Activated T-cell treated with anti-CD3 and anti-CD28 coated beads for 4 hours (primary cell): ENCODE measurements at places on chromosomes 2 and 18.

DNA sequence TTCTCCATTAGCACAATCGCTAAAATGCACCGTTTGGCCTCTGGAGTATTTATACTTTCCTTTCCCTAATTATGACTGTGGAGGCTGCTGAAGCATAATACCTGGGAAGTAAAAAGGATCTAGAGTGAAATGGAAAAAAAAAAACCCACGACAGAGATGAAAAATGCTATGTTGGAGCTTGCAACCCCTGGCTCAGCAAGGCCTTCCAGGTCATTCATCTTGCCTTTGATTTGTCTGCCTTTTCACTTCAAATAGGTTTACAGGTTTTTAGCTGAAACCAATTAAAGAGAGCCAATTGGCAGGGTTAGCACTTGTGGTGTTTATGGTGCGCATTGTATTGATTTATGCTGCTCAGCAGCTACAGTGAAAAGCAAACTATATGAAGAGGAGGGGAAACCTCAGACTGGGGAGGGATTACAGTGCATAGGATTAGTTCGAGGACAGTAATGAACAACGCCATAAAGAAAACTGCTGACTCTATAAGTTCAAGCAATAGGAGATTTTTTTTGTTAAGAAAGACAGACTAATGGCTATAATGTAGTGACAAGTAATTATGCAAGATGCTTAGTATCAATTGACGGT lies 347.9 kb downstream of the MEIS1 start:
- DNase-seq = no peak

- no peak for DNase-seq
Measured at GRCh38 chr2:178403671-178404306, 47.2 kb downstream of the PRKRA start.

- no peak for DNase-seq
Measured at GRCh38 chr2:119727493-119727892, 32.2 kb upstream of the PTPN4 start.

DNA sequence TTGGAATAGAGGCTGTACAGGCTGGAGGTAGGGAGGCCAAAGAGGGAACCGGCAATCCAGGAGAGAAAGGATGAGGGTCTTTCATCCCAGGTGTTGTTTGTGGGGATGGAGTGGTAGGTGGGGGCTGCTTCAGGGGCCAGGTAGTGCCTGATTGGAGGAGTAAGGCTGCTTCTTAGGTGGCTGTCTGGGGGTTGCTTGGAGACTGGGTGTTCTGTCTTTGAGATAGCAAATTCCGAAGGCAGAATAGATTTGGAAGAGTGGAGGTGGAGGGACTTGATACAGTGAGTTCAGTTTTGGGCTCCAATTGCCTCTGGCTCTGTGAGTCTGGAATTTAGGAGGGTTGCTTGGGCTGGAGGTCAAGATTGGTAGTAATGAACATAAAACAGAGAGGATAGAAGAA lies 5.9 kb downstream of the ZNF532 start:
- no peak for DNase-seq

GRCh38 chr2:66966631-66967030 lies 430.5 kb upstream of the ETAA1 start:
- DNase-seq = no peak

DNA sequence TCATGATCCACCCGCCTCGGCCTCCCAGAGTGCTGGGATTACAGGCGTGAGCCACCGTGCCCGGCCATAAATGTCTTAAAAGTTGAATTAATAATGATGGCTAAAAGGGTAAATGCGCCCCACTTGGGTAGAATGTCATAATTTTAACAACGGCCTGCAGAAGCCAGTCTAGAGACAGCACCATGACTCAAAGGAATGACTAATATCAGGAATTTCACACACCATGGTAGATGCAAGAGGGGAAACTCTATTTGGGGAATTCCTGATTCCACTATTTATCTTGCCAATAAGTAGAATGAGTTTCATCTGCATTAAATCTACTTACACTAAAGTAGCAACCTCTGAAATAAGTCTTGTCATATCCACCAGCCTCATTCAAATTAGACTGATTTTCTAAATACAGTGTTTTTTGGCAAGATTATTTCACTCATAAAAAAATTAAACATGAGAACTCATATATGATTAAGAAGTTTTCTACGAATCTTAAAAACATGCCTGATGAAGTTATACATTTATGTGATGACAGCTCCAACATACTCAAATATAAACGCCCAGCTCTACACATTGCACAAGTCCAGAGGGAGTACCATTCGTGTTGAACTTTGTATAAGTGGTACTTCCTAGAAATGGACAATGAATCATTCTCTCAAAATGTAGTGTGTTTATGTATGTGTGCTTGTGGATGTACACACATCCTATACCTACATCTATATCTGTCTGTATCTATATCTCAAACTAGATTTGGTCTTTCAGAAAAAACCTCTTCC lies 309.7 kb downstream of the IRS1 start:
- no peak for DNase-seq

DNA sequence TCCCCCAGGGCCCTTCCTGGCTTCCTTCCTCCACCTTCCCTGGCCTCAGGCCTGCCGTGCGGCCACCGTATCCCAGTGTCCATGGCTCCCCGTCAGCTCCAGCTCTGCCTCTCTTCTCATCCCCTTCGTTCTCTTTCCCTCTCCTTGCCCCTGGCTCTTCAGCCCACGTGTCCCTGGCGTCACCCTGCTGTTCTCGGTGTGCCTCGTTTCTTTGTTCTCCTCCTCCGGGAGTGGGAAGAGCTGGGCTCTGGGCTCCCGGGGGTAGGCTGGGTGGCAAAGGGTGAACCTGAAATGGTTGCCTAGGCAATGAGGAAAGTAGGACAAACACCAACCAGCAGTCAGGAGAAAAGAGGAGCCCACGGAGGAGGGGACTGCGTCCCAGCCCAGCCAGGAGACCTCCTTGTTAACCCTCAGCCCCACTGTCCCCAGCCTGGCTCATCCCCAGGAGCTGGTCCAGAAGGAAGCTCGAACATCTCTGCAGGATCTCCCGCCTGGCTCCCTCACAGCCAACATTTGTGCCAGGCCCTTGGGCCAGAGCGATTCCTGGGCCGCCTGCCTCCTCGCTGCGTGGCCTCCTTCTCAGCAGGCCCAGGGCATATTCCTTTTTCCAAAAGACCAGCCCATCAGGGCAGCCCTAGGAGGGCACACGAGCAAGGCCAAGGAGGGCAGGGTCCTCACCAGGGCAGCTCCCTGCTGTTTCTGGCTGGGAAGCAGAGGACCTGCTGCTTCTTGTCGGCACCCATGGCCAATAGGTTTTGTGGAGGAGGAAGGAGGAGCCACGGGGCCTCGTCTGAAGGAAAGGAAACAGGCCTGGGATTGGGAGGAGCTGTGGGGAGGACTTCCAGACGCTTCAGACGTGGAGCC lies 30.9 kb upstream of the DNMT3A start:
- DNase-seq = no peak

DNA sequence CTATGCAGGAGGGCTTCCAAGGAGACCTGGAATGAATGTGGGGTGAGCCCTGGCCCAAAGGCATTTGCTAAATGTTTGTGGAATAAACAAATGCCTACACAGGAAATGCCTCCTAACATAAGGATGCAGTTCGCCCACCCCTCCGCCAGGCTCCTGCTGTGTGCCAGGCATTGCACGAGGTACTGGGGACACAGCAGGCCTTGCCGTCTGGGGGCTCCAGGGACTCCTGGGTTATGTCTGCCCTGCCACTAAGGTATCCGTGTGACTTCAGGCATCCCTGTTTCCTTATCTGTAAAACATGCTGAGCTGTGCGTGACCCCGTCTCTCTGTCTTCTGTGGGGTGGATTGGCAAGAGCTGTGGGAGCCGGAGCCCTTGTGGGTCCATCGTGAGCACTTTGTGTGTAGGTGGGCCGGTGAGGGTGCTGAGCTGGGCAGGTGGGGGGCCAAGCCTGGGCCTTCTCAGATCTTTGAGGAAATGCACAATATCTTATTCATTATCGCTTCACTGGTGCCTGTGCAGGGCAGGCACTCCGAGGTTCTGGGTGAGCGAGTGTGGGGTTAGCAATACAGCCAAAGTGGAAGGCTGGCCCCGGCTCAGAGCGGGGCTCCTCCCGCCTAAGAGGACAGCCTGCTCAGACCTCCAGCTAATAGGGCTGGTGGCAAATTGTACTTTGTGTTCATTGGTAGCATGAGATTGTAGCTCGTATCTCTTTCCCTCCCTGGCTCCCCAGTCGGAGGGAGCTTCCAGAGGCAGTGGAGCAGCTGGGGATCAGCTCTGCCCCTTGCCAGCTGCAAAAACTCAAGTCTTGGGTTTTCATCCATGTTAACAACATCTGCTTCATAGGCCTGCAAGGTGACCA lies 126.8 kb downstream of the GLI2 start:
- DNase-seq = no peak

DNA sequence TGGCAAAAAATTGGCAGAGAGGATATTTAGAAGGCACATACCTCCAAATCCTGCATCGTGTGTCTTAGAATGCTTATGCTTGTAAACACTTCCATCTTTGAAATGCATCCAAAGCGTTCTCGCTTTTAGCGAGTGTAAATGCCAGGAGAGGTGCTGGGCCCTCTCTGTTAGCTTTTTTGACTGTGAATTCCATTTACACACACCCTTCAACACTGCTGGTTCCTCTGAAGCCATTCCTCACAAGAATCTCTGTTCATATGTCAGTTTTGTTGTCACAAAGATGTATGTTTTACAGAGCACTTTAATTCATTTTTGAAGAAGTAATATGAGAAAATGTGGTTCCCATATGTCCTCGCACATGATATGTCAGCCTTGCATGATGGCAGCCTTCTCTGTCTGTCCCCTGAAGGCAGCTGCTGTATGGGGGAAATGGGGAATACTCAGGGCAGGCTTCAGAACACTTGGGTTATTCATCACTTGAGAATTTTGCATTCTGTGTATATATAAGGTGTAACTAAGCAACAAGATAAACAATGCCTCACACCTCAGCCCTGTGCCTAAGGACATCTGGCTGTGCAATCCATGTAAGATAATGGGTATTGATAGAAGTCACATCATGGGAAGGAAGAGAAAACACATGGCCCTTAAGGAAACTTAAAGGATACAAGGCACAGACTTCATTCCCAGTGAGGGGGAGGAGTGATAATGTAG lies 52.3 kb downstream of the RAB27B start:
- DNase-seq = no peak

GRCh38 chr2:26477911-26478253 lies at the start of gene OTOF:
TSS of gene OTOF (minus strand) at chr2:26478124.
- DNase-seq = no peak

DNA sequence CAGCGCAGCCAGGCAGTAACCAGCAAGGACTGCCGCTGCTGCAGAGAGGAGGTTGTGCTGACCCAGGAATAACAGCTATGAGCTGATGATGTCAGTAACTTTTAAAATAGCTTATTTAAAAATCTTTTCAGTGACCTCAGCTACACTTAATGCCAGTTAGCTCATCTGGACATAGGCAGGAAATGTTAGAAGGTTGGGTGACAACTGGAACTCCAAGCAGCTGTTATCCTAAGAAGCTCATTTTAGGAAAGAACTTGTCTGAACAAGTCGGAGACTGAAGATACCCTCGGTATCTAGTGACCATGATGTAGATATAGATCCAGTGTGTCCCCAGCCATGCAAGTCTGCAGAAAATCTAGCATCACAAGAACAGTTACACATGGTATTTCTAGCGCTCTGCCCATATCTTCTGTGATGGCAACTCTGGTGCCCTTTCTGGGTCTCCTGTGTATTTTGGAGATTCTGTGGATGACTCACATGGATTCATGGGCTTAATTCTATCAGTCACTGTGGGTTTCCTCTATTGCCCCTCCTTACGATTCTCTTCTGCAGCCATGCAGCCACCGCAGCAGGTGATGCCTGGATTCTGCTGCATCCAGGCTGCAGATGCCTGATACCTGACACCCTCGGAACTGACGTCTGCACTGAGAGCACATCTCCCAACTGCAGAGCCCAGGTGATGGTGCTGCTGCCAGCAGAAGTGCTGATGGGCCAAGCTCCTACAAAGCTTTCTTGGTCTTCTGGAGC lies 19.8 kb upstream of the PLEK start:
- DNase-seq = no peak
